ENCODE measurements at places on chromosomes 7 and 10.

DNA sequence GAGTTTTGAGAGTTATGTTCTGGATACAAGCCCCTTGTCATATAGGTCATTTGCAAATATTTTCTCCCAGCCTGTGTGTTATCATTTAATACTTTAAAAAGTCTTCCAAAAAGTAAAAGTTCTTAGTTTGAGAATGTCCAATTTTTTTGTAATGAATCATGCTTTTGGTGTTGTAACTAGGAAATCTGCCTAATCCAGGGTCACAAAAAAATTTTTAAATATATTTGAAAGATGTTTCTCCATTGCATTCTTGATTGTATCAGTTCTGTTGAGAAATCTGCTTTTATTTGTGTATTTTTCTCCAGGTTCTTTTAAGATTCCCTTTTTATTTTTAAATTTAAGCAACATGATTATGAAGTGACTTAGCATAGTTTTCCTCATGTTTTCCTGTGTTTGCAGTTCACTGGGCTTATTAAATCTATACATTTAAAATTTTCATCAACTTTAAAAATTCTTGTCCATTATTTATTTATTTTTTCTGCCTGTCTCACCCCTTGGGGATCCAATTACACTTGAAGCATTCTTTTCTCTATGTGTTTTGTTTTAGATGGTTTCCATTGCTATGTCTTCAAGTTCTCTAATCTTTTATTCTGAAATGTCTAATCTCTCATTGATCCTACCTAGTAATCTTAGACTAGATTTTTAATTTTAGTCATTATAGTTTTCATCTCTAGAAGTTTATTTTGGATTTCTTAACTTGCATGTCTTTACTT is 47.0 kb downstream of the CCDC71L start:
- no peak for DNase-seq

- DNase-seq: no peak
Observed at GRCh38 chr10:111077785-111078504, 1.1 kb downstream of the ADRA2A start.

- no peak for DNase-seq
Observed at GRCh38 chr10:6070660-6071059, 8.5 kb upstream of the IL2RA start.

GRCh38 chr10:14595526-14596182 is 179.0 kb downstream of the FAM107B start:
- no peak for DNase-seq

GRCh38 chr7:18829858-18830285 is 287.6 kb downstream of the TWIST1 start:
- DNase-seq: no peak

- no peak for DNase-seq
Observed at GRCh38 chr7:29854257-29854938, 48.1 kb downstream of the WIPF3 start.

DNA sequence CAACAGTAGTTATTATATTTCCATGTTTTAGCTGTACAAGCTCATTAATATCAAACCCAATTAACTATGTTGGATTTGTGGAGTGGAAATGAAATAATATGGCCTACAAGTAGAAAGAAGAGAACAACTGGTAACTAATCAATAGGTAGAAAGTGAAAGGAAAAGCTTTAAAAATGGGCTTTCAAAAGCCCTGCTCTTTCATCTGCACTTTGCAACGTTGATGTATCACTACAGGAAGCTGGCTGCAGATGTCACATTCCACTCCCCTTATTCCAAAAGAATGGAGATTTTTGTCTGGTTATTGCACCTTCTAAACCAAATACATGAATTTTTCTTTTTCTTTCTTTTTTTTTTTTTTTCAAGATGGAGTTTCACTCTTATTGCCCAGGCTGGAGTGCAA is 11.7 kb upstream of the MKI67 start:
- DNase-seq: no peak

GRCh38 chr10:69972981-69973397 is 79.7 kb upstream of the MACROH2A2 start:
- no peak for DNase-seq

GRCh38 chr10:26486990-26487850 is 49.1 kb downstream of the APBB1IP start:
- peak; percentile 66 for DNase-seq

DNA sequence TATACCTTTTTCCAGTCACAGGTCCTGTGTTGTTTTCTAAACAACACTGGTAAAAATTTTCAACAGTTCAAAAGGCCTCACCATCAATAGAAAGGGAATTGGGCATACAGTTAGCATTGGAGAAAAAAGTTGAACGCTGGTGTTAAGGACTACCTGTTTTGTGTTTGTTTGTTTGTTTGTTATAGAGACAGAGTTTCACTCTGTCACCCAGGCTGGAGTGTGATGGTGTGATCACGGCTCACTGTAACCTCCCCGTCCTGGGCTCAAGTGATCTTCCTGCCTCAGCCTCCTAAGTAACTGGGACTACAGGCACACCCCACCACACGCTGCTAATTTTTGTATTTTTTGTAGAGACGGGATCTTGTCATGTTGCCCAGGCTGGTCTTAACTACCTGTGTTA is 306.1 kb downstream of the PRPF18 start:
- DNase-seq: no peak

GRCh38 chr10:120828763-120829319 is 22.3 kb upstream of the WDR11 start:
- no peak for DNase-seq

GRCh38 chr10:5976512-5977470 is 552 bp downstream of the IL15RA start:
- DNase-seq: peak; percentile 24

GRCh38 chr10:133275684-133276092 is 980 bp downstream of the ADAM8 start:
- peak; percentile 68 for DNase-seq

DNA sequence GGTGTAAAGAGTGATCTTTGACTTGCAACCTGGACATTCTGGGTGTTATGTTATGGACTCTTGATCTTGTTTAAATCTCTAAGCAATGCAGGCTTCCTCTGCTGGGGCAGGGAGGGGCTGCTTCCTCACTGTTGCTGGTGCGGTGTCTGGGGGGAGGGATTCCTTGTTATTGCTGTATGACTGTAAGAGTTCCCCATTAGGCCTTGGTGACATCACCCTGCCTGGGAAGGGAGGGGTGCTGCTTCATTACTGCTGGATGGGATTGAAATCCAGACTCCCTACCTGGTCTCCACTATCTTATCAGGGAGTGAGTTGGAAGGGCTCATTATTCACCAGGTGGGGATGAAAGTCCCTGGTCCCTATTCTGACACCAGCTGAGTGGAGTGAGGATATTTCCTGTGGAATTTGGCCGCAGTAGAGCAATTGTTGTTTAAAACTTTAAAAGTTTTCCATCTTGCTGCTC is 8.8 kb downstream of the OGDH start:
- no peak for DNase-seq

GRCh38 chr7:135966341-135967043 is 10.7 kb downstream of the MTPN start:
- no peak for DNase-seq

DNA sequence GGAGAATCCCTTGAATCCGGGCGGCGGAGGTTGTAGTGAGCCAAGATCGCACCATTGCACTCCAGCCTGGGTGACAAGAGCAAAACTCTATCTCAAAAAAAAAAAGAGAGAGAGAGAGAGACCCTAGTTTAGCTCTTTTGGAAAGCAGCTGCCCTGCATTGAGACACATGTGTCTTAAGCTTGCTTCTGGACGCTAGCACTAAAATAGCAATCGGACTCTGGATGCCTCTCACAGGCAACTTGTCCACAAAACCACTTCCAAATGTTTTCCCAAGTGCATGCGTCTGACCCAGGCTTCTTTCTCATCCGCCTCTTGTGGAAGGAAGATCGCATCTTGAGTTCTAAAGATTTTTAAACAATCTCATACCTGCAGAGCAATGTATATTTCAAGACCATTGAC is 182.7 kb downstream of the CUX1 start:
- DNase-seq: no peak

GRCh38 chr10:62581351-62581750 is 207.2 kb downstream of the ZNF365 start:
- no peak for DNase-seq

DNA sequence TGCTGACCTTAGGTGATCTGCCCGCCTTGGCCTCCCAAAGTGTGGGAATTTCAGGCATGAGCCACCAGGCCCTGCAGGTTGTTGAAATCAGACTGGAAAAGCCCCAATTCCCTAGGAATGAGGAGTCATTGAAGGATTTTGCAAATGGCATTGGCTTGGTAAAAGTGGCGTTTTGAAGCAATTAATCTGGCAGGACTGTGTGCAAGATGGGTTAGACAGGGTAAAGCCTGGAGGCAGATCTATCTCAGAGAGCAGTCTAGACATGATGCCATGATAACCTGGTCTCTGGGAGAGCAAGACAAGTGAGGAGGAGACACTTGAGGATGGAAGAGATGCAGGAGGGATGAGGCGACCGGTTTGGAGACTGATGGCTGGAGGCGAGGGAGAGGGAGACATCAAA is 45.7 kb upstream of the UBE2H start:
- no peak for DNase-seq

- no peak for DNase-seq
Observed at GRCh38 chr7:100682228-100682741, 8.7 kb downstream of the GNB2 start.

GRCh38 chr7:116393654-116394053 is 105.9 kb upstream of the CAV2 start:
- no peak for DNase-seq

- DNase-seq: no peak
Observed at GRCh38 chr7:142153400-142153799, 41.9 kb downstream of the MGAM2 start.

DNA sequence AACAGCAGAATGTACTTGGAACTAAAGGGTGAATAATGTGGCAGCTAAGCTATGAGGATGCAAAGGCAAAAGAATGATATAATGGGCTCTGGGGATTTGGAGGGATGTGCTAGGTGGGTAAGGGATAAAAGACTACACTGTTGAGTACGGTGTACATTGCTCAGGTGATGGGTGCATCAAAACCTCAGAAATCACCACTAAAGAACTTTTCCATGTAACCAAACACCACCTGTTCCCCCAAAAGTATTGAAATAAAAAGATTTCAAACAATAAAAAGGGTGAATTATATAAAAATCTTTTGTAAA is 1.6 kb upstream of the CHCHD2 start:
- no peak for DNase-seq

DNA sequence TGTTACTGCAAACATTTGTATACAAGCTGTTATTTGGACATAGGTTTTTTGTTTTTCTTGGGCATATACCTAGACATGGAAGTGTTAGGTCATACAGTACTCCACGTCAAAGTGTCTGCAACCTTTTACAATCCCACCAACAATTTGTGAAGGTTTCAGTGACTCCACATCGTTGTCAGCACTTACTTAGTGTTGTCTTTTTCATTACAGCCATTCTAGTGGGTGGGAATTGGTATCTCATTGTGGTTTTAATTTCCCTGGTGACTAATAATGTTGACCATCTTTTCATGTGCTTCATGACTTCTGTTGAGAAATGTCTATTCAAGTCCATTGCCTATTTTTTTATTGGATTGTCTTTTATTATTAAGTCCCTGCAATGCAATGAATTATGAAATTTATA is 95.0 kb downstream of the UBE3C start:
- DNase-seq: no peak

GRCh38 chr10:21347043-21347784 is 178.3 kb downstream of the SKIDA1 start:
- DNase-seq: no peak

- no peak for DNase-seq
Observed at GRCh38 chr7:69256634-69257081, 341.6 kb upstream of the AUTS2 start.

GRCh38 chr7:109259151-109259550 is 689.5 kb downstream of the DNAJB9 start:
- DNase-seq: no peak

DNA sequence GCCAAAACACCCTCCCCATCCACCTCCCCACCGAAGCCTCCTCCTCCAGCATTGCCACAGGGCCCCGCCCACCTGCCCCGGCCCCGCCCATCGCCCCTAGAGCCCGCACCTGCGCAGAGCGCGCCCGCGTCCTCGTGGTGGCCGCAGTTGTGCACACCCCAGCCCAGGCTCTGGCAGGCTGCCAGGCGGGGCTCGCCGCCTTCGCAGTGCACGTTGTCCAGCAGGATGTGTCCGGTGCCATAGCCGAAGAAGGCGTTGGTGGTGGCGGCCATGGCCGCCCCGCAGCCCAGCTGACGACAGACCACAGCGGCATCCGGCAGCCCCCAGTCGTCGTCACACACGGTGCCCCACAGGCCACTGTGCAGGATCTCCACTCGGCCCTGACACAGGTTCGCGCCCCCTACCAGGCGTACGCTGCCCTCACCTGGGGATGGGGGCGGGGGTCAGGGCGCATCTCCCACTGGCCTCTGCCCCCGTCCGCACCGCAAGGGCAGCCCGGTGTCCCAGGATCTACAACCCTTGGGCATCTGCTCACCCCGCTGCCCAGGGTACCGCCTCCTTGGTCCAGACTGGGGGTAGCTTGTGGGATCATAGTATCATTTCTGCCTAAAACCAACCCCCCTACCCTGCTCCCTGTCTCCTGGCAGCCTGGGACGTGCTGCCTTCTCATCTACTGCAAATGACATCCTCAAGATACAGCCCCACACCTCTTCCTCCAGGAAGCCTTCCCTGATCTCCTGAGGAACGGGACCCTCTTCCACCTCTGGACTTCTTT is 11.9 kb downstream of the SSC4D start:
- DNase-seq: peak; percentile 65

DNA sequence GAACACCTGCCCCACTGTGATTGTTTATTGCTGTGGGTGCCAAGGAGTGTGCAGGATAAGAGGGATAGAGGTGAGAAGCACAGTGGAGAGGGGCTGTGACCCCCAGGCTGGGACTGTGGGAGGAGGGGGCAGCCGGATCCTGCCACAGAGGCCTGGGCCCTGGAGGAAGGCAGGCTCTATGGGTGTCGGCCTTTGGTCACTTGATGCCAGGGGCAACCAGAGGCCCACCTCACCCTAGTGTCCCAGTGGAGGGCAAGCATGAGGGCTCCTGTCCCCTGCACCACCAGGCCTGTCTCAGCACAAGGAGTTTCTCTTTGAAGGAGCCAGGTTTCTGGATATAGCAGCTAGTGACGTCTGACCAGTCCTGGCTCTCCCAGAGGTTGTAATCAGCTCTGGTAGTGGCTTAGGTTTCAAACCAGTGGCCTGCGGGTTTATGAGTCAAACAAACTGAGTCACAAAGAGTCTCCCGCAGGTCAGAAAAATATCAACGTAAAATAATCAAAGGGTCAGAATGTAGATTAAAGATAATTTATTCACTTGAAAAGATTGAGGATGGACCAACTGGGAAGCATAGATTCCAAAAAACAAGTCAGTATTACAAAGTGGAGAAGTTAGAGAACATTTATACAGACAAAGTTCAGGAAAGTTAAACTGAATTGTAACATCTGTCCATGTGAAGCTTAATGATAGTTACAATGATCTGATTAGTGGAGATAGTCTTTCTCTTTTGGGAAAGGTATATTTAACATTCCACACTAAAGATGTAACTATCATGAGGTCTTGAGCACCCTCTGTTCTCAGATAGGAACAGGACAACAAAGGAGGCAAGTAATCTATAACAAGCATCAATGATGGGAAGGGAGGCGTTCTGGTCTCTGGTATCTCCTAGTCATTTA is 37.2 kb upstream of the ZNF488 start:
- no peak for DNase-seq
